Myocyte (in vitro differentiated cells): ENCODE measurements at places on chromosomes 6 and 20. TPM values are rescaled to one million over a fixed set of nuclear protein-coding genes. Genes with fewer than 3 reads are reported as not detected.

Gene TRIM31
- total RNA-seq = not detected in 2 replicates

Gene HTR1E
- total RNA-seq = not detected in 2 replicates

Gene GNRH2
- total RNA-seq = not detected in 2 replicates

DNA sequence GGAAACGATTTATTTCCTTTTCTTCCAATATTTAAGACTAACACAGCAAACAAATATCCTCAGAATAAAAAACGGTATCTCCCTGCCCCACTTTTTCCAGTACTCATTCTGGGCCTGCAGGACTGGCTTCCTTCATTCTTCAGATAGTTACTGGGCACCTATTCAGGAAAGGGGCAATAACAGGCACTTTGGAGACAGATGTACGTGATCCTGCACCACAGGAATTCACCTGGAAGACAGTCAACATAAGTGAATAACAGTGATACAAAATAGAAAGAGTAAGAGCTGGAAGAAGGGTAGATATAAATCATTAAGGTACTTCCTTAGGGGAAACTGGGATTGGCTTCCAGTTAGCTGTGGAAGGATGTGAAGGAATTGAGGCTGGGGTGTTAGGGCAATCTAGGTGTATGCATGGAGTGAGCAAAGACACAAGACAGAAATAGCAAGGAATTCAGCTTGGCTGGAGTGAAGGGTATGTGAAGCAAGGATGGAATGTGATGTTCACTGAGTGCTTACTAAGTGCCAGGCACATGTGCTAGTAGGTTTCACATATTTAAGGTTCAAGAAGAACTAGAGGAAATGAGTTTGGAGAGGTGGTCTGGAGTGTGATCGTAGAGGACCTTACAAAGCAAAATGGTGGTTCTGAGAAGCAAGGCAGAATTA lies 49.3 kb upstream of the FAM83C start:
- DNase-seq = no peak

- DNase-seq = no peak
These were observed 103.4 kb upstream of the FRMD1 start for GRCh38 chr6:168182366-168182765.

DNA sequence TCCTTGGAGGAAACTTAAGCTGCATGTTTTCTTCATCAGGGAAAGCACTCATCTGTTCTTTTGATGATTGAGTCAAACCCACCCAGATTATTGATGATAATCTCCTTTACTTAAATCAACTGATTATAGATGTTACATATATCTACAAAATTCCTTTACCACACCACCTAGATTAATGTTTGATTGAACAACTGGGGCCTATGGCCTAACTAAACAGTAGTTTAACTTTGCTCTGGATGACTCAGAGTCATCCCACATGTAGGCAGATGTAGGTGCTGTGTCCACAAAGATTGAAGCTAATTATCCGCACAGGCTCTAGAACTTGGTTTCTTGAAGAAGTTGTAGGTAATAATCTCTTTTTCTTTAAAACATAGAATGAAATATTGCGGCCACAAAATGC lies 42.2 kb downstream of the PKIB start:
- no peak for DNase-seq

DNA sequence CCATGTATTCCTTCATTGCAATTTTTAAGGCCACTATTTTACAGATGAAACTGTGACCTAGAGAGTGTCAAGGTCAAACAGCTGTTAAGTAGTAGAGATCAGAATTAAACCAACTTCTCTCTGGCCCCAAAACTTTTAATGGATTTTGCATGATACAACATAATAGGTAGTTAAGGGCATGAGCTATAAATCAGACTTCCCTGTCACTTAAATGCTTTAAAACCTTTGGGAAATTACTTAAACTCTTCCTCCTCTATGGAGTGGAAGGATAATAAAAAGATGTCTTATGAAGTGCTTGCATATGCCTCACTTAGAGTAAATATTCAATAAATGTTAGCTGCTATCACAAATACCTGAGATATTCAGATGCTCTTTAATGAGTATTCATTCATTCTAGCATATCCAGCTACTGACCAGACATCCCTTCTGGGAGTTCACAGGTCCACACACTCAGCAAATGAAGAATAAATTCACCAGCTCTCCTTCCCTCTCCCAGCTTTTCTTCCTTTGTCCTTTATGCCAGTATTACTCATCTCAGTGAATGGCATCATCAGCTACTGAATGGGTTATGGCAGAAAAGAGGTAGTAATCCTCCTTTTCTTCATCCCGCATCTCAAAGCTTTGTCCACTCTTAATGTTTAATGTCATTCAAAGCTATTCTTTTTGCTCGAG lies 36.2 kb downstream of the EYA4 start:
- no peak for DNase-seq

- no peak for DNase-seq
These were observed 110.8 kb downstream of the PRND start for GRCh38 chr20:4832469-4832868.

DNA sequence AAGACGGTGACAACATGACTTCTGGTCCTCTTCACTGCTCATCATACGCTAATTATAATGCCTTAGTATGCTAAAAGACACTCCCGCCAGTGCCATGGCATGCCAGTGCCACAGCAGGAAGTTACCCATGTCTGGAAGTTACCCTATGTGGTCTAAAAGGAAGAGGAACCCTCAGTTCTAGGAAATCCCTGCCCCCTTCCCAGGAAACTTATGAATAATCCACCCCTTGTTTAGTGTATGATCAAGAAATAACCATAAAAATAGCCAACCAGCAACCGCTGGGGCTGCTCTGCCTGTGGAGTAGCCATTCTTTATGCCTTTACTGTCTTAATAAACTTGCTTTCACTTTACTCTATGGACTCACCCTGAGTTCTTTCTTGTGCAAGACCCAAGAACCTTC lies 15.8 kb upstream of the SERPINB9 start:
- no peak for DNase-seq

GRCh38 chr6:29755295-29755871 lies 32.1 kb downstream of the HLA-F start:
- DNase-seq = no peak

- DNase-seq = no peak
These were observed 395.0 kb downstream of the HDGFL1 start for GRCh38 chr6:22964334-22964733.

- DNase-seq = peak; percentile 31
These were observed 9.0 kb upstream of the HINT3 start for GRCh38 chr6:125947615-125948014.

- DNase-seq = peak; percentile 88
These were observed at the start of gene TJAP1 for GRCh38 chr6:43477235-43478007. TJAP1 (plus strand) TSS chr6:43477570; CDS start chr6:43499002, 21,432 bp downstream.

- no peak for DNase-seq
These were observed 960 bp downstream of the ATP9A start for GRCh38 chr20:51766994-51767866.

DNA sequence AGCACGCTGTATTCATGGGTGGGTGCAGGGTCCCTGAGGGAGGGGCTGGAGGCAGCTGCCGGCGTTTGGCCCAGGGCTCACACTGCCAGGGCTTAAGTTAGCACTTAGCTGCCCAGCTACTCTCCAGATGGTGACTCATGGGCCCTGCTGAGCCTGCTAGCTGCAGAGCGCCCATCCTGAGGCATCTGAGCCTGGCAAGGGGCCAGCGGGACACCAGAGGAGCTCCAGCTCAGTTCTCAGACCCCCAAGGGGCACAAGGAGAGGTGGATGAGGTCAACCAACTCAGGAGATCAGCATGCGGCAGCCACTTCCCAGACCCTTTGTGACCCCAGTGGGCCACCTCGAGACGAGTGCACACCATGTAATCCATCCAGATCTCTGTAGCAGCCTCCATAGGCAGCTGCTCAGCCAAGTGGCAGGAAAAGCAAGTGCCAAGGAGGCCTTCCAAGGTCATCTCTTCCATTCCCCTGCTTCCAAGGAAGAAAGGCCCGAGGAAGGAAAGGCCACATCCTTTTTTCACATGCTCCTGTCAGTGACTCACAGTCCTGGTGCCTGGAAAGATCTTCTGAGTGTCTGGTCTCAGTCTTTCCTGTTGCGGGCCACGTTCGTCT lies 35.3 kb downstream of the FOXP4 start:
- peak; percentile 99 for DNase-seq
